ENCODE measurements at places on chromosomes 3 and 15.

GRCh38 chr15:48946074-48946839, 17.5 kb downstream of the SHC4 start:
- no peak for DNase-seq

GRCh38 chr3:15610082-15610759, 8.7 kb downstream of the BTD start:
- DNase-seq: no peak

GRCh38 chr3:73216310-73216709, 154.9 kb downstream of the EBLN2 start:
- DNase-seq: no peak

- DNase-seq: no peak
Observed at GRCh38 chr3:14227856-14228255, 49.2 kb downstream of the LSM3 start.

DNA sequence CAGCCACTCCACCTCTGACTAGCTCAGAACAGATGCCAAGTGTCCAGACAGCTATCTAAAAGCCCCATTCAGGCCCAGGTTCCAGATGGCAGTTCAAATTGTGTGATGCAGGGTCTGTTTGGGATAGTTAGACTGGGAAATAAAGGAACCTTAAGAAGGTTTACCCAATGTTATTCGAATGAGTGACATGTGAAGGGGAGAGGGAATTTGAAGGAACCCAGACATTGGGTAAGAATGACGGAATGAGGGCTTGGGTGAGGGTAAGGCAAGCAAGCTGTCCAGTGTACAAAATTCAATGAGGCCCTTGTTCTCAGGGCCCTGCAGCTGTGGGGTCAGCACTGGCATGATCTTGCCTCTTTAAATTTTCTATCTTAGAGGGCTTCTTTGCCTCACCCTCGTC, 34.1 kb downstream of the ATP13A5 start:
- no peak for DNase-seq

- no peak for DNase-seq
Observed at GRCh38 chr3:197368821-197369220, 70.4 kb upstream of the DLG1 start.

DNA sequence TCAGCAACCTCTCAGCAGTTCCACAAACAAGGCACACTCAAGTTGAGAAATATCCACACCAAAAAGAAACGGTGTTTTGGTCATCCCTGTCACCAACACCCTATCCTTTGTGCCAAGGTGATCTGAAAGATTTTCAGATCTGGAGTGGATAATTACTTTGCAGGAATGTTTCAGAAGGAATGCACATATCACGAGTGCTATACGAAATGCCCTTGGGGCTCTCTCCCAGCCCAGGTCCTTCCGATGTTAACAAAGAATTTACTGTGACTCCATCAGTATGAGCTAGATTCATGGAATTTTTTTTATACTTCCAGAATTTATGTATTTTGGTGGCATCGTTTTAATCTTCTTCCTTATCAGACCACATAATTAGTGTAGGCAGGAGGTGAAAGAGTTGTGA, 105.0 kb downstream of the GRM7 start:
- no peak for DNase-seq

GRCh38 chr3:195096053-195096452, 174.9 kb downstream of the XXYLT1 start:
- DNase-seq: no peak

DNA sequence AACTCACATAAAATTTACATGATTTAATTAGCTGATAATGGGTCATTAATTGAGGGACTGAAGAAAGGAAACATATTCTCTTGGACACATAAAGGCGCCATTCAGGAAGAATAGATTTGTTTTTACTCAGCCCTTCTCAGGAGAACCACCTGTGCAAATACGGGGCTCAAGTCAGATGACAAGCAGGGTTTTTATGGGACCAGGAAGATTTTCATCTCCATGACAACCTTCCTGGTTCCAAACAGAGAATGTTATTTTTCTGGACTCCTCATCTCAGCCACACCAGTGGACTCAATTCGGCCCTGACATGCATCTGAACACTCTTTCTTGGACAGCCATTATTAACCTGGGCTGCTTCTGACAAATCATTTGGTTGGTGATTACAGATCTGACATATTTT, 120.5 kb downstream of the PDZRN3 start:
- no peak for DNase-seq

- no peak for DNase-seq
Observed at GRCh38 chr3:174270841-174271240, 588.3 kb upstream of the NAALADL2 start.

DNA sequence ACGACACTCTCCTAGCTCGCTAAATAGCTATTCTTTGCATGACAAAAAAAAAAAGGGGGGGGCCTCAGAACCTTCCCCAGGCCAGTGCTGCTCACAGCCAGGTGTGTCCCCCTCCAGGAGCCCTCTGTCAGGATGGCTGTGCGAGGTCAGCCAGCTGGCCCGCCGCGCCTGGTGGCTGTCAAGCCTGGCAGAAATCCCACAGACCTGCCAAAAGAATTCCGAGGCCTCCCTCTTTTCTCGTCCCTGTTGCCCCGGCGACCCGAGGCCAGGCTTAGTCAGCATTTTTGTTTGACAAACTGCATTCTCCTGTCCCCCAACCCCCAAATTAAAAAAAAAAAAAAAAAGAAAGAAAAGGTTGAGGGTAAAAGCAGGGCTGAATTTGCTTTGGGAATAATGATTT, 61.9 kb downstream of the TM4SF4 start:
- no peak for DNase-seq

DNA sequence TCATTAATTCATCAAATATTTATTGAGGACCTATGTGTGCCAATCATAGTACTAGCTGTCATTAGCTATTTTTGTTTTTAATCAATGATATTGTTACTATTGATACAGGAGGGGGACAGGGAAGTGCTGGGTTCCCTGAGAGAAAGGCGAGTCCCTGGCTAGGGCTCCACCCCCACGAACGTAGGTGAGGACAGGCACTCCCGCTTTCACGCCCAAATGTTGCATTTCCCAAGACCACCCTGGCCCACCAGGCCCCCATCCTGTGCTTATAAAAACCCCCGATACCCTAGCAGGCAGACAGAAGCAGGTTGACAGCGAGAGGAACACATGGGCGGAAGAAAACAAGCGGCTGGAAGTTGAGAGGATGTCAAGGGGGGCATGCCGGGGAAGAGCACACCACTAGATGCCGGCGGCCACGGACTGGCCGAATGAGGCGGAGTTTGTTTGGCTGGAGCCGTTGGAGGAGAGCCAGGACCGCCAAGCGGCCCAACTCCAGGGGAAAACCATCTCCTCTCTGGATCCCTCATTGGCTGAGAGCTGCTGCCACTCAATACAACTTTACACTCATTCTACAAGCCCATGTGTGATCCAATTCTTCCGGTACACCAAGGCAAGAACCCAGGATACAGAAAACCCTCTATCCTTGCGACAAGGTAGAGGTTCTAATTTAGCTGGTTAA, 798.7 kb upstream of the SEMA6D start:
- no peak for DNase-seq

GRCh38 chr3:112817271-112817670, 29.4 kb downstream of the CD200R1L start:
- no peak for DNase-seq

- no peak for DNase-seq
Observed at GRCh38 chr3:97689111-97689510, 75.4 kb upstream of the ARL6 start.

DNA sequence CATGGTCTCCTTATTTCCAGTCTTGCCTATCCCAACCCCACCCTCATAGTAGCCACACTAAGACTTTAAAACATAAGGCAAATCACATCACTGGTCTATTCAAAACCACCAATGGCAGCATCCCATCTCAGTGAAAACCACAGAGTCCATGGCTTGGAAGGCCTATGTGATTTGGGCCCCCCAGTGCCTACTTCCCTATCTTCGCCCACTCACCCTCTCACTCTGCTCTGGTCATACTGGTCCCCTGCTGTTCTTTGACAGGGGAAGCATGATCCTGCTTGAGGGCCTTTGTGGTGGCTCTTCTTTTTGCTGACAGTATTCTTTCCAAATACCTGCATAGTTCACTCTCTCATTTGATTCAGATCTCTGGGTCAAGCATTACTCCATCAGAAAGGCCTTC, 3.3 kb downstream of the GTF2A2 start:
- DNase-seq: no peak

DNA sequence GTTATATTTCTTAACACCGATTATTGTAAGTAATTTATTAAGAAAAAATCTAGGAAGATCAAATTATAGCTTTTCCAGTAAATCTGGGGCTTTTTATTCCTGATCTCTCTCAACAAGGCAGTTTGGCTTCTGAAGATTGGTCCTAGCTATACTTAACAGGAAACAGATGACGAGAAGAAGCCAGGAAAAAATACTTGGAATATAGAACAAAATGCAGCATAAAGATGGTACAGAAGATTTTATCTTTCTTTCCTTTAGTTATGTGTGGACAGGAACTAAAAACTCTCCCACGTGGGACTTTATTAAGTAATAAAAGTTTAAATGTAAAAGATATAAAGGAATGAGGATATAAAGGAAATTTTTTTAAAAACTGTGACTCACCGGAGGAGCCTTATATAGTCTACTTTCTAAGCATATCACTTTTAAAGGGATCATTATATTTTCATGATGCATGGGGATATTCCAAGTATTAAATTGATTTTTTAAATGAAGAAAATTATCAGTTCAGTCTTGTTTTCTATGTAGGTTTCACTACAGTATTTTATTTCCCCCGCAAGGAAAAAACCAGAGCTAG, 8.2 kb downstream of the B3GNT5 start:
- DNase-seq: no peak

DNA sequence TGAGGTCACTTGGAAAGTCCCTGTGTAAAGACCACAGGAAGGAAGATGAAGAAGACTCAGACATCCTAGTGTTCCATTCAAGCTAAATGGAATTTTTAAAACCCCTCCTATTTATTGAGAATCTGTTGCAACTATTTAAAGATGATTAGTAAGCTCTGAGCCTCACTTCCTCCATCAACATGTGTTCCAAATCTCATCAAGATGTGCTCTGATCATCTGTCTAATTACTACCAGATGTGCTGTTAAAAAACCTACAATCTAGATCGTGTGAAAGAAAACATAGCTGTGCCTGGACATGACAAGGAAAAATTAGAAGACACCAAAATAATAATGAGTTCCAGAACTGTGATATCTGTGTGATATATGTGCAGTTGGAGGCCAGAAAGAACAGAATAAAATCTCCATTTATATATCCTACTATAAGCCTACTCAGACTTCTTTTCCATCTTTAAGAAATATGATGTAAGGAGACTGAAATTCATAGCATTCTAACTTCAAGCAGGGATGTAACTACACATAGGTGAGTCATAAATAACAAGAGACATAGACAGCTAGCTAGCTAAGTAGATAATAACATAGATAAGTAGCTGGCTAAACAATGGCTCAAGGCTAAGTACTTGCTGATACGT, 7.8 kb downstream of the XPC start:
- DNase-seq: no peak

DNA sequence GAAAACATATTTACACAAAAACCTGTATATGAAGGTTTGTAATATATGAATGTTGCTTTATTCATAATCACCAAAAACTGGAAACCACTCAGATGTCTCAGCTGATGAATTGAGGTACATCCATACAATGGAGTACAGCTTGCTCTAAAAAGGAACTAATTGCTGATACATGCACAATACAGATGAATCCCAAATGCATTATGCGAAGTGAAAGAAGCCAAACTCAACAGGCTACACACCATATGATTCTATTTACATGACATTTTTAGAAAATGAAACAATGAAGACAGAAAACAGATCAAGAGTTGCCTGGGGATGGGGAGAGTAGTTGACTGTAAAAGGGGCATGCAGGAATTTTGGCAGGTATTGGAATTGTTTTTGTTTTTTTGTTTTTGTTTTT, 95.5 kb downstream of the IQCH start:
- DNase-seq: no peak

GRCh38 chr15:76945494-76946093, 14.0 kb downstream of the RCN2 start:
- DNase-seq: no peak

DNA sequence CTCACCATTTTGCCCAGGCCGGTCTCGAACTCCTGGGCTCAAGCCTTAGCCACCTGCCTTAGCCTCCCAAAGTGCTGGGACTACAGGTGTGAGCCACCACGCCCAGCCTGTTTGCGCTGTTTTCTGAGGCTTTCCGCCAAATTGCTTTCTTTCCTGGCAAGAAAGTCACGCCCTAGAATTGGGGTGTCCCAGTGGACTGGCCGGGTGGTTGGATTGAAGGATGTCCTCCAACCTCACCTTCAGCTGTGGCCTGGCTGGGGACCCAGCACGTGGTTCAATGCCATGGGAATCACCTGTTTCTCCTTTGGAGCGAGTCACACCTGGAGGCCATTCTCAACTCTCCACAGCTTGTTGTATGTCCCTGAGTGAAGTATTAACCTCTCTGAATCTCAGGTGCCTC, 5.8 kb upstream of the ANKDD1A start:
- no peak for DNase-seq

DNA sequence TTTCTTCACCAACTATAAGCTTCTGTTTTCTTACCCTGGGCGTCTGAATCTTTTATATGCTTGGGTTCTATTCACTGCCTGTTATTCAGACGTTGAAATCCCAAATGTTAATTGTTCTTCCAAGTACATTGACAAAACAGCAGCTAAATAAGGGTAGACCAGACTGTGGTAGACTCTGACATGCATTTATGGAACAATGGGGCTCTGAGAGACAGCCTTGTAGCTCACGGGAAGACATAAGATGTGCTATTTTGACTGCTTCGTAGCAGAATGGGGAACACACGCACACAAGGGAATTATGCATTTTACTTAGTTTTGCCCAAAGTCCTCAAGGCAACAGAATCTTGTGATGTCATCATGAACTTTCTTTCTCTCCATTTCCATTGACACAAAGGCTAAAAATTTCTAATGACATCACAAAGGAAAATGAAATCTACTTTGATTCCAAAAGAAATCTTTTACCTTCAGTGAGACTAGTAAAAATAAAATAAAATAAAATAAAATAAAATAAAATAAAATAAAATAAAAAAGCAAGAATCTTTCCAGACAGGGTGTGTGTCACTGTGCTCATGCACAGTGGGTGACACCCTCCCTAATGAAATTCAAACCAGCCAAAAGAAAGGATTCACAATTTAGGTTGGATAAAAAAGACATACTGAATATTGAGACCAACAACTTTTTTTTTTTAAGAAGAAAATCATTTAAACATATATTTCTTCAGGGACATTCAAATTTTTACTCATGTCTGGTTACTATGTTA, 346.6 kb downstream of the ZBTB20 start:
- no peak for DNase-seq

GRCh38 chr3:196388956-196389355, 43.3 kb downstream of the UBXN7 start:
- no peak for DNase-seq

DNA sequence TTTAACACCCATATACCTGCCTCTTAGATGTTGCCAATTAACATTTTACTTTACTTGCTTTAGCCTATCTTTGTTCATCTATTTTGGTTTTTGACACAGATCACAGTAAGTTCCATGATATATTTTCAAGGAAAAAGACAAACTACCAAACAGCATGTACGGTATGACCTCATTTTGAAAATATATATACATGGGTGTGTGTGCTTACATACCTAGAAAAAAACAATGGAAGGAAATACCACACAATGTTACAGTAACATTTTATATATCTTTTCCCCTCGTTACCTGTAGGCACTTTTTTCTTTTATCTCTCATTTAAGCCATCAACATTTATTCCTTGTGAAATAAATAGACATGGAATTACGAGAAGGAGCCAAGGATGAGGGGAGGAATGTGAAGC, 170.0 kb downstream of the FOXP1 start:
- no peak for DNase-seq

- DNase-seq: no peak
Observed at GRCh38 chr3:139096670-139097069, 52.0 kb upstream of the PRR23C start.

- DNase-seq: no peak
Observed at GRCh38 chr15:73628976-73629797, 4.0 kb downstream of the NPTN start.

Data from GM13977 (cell line).